Right ventricle myocardium superior (tissue), 1 donor: ENCODE measurements at places on chromosomes 2 and 18.

- no peak for DNase-seq
Measured at GRCh38 chr2:15331787-15332186, 229.3 kb downstream of the NBAS start.

- DNase-seq: no peak
Measured at GRCh38 chr2:204042401-204042800, 105.8 kb downstream of the ICOS start.

GRCh38 chr18:26561769-26562168 lies 13.4 kb upstream of the KCTD1 start:
- DNase-seq: no peak

GRCh38 chr2:1492711-1493430 lies 79.6 kb downstream of the TPO start:
- DNase-seq: peak; percentile 39

DNA sequence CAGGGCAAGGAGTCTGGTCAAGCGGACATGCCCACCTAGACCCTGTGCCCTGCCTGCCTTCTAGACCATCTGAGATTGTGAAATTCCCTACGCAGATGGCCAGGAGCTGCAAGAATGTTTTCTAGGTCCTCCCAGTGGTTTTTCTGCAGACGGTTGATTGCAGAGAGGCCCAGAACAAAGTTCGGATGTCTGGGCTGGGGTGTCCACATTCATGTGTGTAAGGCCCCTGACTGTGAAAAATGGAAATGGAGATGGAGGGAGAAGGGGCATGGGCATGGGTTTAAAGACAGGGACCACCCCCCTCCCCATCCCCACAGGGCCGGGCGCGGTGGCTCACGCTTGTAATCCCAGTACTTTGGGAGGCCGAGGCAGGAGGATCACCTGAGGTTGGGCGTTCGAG lies 11.8 kb downstream of the ARHGAP25 start:
- DNase-seq: no peak

GRCh38 chr2:101151146-101151858 lies at the start of gene TBC1D8:
Gene TBC1D8, minus strand, starts transcription at chr2:101151382. Its CDS starts 129 bp downstream, at chr2:101151253.
- peak; percentile 92 for DNase-seq

- DNase-seq: peak; percentile 64
Measured at GRCh38 chr2:196750977-196751631, 48.4 kb downstream of the GTF3C3 start.

DNA sequence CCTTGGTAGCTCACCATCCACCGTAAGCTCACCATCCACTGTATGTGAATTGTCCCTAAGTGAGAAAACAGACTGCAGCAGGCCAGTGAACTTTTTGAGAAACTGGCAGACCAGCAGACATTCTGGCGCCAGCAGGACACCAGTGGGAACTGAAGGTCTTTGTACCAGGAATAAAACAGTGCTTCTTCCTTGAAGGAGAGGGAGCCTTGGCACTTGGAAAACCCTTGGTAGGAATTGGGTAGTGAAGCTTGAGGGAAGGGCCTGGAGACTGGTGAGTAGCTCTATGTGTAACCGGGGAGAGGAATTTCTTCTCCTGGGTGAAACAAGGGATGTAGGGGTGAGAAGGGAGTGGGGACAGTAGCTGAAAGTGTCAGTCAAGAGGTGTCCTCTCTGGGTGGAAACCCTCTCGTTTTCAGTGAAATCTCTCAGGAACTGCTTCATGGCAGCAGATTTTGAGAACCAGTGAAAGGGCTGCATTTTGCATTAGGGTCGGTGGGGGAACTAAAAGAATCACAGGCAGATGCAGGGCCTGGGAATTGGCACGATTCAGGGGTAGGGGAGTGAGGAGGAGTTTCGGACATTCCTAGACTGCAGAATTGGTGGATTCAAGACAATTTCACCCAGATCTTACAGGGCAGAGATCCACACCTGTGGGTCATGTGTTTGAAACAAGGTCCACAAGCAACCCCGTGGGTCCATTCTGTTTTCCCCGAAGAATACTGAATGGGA lies 131.5 kb upstream of the DLX2 start:
- no peak for DNase-seq

GRCh38 chr18:77376043-77376732 lies 126.5 kb downstream of the GALR1 start:
- DNase-seq: no peak

DNA sequence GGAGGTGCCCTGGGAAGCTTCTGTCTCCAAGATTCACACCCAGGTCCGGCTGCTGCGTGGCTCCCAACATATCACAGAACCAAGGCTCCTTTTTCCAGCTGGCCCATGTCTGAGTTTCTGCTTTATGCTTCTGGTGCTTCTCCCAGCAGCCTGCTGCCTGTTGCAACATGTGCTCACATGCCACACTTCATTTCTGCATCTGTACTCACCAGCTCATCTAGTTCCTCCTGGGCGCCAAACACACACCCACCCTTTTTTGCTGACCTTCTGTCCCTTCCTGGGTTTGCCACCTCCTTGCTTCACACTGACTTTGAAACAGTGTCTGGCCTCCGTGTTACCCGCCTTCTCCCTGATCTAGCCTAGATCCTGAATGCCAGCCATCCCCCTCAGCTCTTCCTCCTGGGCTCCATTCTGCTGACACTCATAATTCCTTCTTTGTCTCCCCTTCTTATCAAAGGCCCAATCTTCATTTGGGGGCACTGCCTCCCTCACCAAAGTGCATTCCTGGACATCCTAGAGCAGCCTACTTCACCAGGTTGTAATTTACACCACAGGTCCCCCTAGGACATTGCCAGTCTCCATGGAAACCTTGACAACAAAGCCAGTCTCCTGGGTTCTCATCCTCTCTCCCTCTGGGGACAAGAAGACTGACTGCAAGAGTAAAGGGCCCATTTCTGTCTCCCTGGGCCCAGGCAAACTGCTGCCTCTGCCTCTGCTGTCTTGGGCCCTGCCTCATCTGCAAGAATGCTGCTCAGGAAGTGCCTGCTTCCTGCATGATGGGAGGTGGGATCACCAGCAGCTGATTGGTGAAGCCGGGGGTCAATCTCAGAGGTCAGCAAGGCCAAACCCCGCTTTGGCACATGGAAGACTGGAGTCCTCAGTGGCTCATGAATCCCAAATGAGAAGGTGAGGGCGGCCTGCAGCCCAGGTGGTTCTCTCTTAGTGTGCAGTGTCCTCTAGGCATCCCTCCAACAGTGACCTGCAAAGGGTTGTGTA lies 13.9 kb upstream of the PROM2 start:
- DNase-seq: no peak

DNA sequence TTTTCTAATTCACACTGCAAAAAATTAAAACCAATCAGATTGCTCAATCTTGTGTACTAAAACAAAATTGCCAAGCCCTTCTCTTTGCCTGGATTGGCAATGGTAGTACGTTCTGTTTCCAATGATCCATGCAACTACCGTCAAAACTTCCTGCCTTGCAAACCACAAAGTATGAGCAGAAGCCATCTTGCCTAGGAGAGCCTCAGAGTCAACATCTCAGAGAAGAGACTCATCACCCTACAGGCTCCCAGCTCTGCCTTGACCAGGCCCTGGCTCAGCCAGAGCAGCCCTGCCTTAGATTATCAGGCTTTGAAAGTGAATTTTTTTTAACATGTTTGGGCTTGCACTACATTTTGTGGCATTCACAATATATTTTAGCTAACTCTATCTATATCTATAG lies 574.1 kb downstream of the SATB2 start:
- DNase-seq: no peak

- peak; percentile 45 for DNase-seq
Measured at GRCh38 chr2:62415019-62415431, 91.0 kb downstream of the TMEM17 start.

DNA sequence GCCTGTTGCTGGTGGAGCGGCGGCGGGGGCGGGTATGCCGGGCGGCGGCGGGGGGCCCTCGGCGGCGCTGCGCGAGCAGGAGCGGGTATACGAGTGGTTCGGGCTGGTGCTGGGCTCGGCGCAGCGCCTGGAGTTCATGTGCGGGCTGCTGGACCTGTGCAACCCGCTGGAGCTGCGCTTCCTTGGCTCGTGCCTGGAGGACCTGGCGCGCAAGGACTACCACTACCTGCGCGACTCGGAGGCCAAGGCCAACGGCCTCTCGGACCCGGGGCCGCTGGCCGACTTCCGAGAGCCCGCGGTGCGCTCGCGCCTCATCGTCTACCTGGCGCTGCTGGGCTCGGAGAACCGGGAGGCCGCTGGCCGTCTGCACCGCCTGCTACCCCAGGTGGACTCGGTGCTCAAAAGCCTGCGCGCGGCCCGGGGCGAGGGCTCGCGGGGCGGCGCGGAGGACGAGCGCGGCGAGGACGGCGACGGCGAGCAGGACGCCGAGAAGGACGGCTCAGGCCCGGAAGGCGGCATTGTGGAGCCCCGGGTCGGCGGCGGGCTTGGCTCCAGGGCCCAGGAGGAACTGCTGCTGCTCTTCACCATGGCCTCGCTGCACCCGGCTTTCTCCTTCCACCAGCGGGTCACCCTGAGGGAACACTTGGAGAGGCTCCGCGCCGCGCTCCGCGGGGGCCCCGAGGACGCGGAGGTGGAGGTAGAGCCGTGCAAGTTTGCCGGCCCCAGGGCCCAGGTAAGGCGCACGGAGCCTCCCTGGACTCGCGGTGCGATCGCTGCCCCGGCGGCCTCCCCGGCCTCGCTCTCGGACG lies 1.0 kb downstream of the ZCCHC2 start:
- peak; percentile 76 for DNase-seq

GRCh38 chr2:234308813-234309195 lies 188.1 kb downstream of the ARL4C start:
- DNase-seq: no peak

DNA sequence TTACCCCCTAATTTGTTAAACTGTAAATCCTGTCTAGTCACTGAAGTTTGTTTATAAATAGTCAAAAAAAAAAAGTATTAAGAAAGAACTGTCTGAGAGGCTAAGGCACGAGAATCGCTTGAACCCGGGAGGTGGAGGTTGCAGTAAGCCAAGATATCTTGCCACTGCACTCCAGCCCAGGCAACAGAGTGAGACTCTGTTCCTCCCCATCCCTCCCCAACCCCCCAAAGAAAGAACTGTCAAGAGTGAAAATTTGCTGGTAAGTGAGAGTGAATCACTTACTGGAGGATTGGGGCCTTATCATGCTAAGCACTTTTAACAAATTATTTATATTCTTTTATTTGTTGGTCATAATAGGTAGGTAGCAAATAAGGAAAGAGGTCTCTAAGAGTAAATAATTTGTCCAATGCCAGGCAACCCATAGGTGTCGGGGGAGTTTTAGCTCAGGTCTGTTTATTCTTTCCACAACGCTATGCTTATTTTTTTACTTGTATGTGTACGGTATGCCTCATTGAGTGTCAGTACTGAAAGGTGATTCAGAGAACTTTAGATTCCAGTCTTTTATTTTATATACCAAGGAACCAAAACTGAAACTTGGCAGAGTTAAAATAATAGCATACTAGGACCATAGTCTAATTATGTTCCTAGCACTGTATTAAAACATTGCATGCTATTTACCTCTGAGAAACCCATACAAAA lies 2.5 kb downstream of the TAF4B start:
- DNase-seq: no peak

- DNase-seq: no peak
Measured at GRCh38 chr2:136226903-136227302, 109.0 kb upstream of the CXCR4 start.

DNA sequence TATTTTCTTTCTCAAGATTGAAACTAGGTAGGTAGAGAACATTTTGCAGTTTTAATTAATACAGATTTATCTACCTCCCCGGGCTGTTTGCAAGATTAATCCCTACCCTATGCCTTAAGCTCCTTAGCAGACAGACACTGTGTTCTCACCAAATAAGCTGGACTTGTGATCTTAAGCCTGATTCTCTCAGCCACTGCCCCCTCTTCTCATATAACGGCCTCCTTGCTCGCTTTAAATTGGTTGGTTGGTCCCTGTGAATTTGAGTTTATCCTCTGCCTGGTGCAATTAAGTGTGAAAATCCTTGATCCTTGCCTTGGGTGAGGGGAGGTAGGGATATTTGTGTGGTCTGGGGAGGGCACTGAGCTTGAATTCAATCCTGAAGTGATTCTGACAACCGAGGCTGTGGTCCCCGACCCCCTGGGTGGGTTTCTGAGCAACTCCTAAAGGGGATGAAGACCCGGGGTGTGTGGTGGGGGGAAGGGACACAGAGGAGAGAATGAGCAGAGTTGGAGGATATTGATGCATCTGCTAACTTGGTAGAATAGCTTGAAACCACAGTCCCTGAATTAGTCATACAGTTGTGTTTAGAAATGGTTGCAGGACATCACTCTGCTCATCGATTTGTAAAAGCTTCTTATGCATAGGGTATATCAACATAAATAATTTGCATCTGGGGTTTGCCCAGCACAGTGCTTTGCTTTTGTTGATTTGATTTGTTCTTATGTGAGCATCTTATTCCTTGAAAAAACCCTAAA lies 36.9 kb upstream of the NCKAP5 start:
- DNase-seq: no peak

GRCh38 chr2:31474296-31474695 lies 59.8 kb upstream of the XDH start:
- DNase-seq: no peak

DNA sequence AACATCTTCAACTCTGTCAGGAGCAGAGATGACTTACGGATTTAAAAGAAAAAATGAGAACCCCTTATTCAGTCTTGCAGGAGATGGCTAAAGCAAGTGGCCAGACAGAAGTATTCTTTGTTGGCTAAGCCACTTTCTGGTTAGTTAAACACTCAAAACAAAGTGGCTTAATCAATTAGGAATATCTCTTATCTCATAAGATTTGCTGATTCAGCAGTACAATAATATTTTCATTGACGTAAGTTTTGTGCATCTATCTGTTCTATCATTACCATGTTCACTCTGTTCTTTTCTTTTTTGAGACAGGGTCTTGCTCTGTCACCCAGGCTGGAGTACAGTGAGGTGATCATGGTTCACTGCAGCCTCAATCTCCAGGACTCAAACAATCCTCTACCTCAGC lies 342.0 kb downstream of the EN1 start:
- no peak for DNase-seq
